ENCODE measurements at places on chromosomes 12 and 14. TPM values are rescaled to one million over a fixed set of nuclear protein-coding genes. Genes with fewer than 3 reads are reported as not detected.
A peak's percentile ranks its signal among the peaks of the same experiment; 100 is the strongest.

TAS2R20 gene
- total RNA-seq, result 2.3 TPM

LPAR5 gene
- under 0.01 TPM for total RNA-seq

FMNL3 gene
- total RNA-seq, result 70.0 TPM

GALNT16 gene
- total RNA-seq, result 0.13 TPM

CLEC6A gene
- total RNA-seq, result not detected

DNA sequence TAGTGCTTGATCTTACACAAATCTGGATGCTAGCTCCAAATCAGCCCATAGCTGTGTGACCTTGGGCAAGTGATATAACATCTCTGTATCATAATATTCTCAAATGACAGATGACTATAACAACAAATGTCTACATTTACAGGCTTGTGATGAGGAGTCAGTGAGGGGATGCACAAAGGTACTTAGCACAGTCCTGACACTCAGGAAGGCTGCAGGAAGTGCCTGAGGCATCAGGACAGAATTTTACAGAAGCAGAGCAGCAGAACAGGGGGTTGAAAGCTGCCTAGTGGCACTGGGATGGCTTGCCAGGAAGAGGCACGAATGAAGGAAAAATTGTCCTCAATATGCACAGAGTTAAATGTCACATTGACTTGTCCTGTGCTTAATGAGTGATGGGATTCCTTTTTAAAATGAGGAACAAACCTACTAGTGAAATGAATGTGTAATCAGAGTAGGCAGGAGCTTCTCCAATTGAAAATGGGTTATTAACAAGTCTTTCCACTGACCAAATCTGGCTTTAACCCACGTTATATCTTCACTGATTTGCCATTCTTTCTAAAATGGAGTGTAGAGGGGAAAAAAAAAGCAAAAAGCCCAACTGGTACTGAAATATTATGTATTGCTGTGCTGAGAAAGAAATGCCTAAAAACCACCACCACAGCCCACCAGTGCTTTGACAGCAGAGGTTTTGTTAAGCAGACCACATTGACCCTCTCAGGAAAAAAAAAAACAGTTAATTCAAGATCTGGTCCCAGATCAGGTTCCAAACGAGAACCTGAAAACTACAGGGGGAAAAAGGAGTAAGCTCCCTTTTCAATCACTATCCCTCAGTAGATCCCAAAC is 11.6 kb downstream of the BTG1 start:
- DNase-seq, result no peak

GRCh38 chr12:126107659-126108058 is 1042.4 kb downstream of the AACS start:
- no peak for DNase-seq

GRCh38 chr12:95224202-95225170 is 6.9 kb downstream of the VEZT start:
- DNase-seq, result no peak

DNA sequence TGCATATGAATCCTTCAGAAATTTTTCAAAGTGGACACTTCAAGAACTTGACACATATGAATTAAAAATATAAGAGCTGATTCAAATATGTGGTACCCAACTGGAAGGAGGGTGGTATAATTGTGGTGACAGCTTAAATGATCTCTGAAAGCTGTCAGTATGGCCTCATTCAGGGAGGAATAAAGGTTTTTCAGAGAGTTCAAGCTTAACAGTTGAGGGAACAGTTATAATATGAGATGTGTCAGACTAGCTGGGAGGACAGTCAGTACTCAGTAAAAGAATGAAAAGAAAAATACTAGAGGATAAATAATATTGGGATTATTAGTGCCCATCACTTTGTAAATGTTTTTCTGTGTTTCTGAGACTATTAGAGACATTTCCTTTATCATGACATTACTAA is 277.5 kb downstream of the RASSF9 start:
- DNase-seq, result no peak

DNA sequence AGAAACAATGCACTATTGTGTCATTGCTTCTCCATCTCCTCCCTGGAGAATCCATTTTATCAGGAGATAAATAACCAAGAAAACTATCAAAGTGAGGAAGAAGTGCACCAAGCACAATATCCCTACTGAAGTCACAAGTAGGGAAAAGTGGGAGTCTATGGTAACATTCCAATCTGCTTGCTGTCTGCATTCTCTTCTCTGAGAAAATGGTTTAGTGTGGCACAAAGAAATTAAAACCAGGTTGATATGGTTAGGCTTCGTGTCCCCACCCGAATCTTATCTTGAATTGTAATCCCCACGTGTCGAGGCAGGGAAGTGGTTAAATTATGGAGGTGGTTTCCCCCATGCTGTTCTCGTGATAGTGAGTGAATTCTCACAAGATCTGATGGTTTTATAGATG is 209.7 kb downstream of the PRKD1 start:
- DNase-seq, result no peak

DNA sequence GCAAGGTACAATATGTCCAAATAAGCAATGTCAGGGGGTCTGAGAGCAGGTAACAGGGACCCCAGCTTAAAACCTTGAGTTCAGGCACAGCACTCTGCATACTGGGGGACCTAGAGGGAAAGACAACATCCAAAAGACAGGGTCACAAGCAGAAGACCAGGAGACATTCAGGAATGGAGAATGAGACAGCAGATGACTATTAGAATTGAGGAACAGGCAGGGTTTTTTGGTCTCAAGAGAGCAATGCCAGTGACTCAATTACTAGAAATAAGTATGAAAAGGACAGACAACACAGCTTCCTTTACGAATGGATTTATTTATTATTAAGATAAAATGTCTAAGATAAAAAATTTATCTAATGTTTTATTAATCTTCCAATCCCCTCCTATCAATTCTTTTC is 223.0 kb downstream of the PTPRO start:
- DNase-seq, result no peak

- DNase-seq, result no peak
These were observed 16.3 kb downstream of the TSPAN8 start for GRCh38 chr12:71141378-71141926.

- DNase-seq, result no peak
These were observed 99.6 kb downstream of the B4GALNT3 start for GRCh38 chr12:559208-559905.

DNA sequence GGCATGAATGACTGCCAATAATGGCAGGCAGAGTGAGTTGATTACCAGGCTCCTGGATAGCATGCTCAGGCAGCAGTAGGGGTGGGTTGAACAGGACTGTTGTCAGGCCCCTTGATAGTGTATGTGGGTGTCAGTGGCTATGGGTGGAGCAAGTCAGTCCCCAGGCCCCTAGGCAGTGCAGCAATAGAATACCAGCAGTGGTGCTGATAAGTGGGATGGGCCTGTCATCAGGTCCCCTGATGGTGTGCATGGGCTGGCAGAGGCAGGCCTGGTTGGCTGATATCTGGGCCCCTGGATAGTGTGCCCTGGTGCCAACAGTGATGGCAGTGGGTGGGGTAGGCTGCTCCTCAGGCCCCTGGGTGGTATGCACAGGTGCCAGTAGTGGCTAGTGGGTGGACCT is 32.4 kb downstream of the SMCO2 start:
- no peak for DNase-seq

- DNase-seq, result no peak
These were observed 63.2 kb upstream of the USP44 start for GRCh38 chr12:95614390-95614982.

GRCh38 chr12:26783131-26783526 is 49.9 kb downstream of the ITPR2 start:
- DNase-seq, result no peak

DNA sequence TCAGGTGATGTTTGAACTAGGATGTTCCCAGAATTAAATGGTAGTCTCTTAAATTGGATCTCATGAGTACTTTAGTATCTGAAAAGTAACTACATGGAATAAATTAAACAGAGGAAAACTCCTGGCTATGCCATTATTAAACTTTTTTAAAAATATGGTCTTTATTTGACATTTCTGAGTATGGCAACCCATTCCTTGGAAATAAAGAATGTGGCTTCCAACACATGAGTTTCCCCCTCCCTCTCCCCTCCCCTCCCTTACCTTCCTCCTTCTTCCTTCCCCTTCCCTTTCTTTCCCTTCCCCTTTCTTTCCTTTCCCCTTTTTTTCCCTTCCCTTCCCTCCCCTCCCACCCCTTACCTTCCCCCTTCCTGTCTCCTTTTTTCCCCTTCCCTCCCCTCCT is 940.2 kb downstream of the DIO2 start:
- DNase-seq, result no peak

DNA sequence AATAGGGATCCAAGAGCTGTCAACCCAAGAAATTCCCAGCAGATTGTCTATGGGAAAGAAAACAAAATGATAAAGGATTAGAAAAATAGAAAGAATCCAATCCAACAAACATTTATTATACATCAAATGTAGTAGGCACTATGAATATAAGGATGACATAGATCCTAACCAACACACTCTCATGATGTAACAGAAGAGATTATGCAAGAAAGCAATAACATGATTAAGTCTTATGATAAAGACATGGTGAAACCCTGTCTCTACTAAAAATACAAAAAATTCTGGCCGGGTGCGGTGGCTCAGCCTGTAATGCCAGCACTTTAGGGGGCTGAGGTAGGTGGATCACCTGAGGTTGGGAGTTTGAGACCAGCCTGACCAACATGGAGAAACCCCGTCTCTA is 2.7 kb downstream of the MED6 start:
- no peak for DNase-seq

- peak; percentile 5 for DNase-seq
These were observed 38.7 kb upstream of the TBX5 start for GRCh38 chr12:114444422-114445279.

GRCh38 chr14:52190337-52190931 is 77.1 kb upstream of the PTGDR start:
- no peak for DNase-seq

Measured in dermis microvascular lymphatic vessel endothelial cell (primary cell).